ENCODE measurements at places on chromosomes 2 and 18.
A peak's percentile ranks its signal among the peaks of the same experiment; 100 is the strongest.

DNA sequence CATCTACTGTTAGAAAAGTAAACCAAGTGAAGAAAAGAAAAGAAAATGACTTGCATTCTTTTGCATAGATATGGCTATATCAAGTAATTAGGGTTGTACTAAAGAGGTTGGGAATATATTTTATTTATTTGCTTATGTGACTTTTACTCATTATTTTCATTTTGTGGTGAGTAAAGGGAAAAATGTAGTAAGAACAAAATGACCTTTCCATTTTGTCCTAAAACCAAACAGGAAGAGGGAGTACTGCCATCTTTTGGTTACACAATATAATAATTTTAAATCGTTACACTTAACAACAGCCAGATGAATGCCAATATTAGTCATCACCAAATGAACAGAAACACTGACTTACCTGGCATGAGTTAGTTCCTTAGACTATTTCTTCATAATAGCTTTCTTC lies 47.3 kb upstream of the NDUFV2 start:
- DNase-seq, result peak; percentile 29

- DNase-seq, result no peak
Measured at GRCh38 chr2:118634876-118635275, 212.6 kb downstream of the EN1 start.

- DNase-seq, result peak; percentile 42
Measured at GRCh38 chr2:45220227-45220626, 211.0 kb upstream of the SIX2 start.

DNA sequence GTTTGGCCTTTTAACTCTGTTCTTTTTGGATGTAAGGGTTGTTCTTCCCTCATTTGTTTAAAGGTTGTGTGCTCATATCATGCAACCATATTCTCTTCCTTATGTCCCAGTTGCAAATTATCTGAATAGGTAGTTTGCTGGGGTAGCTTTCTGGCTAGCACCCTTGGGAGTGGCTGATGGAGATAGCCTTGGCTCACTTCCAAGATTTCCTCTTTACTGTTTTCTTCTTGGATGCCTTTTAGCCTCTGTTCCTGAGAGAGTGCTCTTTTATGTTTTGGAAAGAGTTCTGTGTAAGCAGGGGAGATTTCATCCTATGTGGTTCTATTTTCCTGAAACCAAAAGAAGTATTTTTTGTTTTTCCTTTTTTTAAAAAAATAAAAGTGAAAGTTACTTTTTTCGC lies 25.4 kb downstream of the USP14 start:
- DNase-seq, result peak; percentile 6
